T-helper 17 cell (primary cell): ENCODE measurements at places on chromosomes 16 and 17.

- no peak for DNase-seq
Observed at GRCh38 chr17:27284811-27285415, 9.0 kb upstream of the WSB1 start.

DNA sequence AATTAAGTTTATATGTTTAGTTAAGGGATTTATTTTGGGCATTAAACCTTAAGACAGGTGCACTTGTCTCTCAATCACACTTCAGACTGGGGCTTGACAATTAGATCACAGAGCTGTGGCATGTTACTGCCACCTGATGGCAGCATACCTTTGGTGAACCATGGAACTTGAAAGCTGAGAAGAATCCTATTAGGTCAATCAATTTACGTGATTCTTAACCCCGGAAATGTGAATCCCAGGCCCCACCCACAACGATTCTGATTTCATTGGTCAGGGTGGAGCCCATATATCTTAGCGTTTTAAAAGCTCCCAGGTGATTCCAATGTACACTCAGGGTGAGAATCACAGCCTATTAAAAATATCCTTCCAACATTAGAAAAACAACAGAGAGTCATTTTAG lies 91.0 kb downstream of the GSG1L start:
- no peak for DNase-seq

DNA sequence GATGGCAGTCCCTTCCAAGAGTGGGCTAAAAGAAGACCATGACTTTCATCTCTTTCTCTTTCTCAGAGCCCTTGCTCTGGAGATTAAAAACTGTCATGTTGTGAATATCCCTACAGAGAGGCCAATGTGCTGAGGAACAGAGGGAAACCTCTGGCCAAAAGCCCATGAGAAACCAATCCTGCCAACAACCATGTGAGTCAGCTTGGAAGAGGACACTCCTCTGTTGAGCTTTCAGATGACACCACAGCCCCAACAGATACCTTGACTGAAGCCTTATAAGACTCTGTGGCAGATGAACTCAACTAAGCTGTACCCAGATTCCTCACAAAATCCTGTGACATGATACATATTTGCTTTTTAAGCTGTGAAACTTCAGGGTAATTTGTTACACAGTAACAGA lies 19.6 kb downstream of the CPPED1 start:
- DNase-seq: no peak

GRCh38 chr16:12090151-12090530 lies 113.6 kb downstream of the SNX29 start:
- DNase-seq: no peak

- DNase-seq: no peak
Observed at GRCh38 chr17:56679777-56680422, 86.4 kb downstream of the NOG start.

DNA sequence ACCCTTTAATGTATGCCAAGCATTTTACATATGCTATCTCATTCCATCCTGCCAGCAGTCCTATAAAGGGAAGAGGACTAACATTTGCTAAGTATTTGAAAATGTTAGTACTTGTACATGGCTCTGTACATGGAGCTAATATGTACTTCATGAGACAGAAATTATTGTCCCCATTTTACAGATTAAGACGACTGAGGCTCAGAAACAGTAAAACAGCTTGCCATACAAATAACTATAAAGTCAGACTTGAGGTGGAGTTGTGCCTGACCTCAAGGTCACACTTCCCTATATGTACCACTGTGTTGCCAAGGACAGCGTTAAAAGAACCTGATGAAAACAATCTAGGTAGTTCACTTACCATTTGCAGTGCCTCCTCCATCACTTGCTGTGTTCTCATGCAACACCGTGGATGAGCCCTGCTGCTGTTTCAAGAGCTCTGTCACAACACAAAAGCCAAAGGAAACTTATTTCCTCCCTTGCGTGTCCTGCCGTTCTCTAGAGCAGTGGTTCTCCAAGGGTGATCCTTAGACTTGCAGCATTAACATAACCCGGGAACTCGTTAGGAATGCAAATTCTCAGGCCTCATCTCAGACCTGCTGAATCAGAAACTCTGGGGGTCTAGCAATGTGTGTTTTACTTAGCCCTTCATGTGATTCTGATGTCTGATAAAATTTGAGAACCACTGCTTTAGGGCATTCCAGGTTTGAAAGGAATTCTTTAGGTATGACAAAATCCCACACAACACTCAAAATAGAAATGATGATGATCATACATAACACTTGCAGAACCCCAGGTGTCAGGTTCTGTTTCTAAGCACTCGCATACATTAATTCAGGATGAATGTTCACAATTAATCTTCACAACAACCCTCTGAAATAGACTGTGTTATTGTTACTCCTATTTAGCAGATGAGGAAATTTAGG lies 51.2 kb upstream of the MTMR4 start:
- no peak for DNase-seq

DNA sequence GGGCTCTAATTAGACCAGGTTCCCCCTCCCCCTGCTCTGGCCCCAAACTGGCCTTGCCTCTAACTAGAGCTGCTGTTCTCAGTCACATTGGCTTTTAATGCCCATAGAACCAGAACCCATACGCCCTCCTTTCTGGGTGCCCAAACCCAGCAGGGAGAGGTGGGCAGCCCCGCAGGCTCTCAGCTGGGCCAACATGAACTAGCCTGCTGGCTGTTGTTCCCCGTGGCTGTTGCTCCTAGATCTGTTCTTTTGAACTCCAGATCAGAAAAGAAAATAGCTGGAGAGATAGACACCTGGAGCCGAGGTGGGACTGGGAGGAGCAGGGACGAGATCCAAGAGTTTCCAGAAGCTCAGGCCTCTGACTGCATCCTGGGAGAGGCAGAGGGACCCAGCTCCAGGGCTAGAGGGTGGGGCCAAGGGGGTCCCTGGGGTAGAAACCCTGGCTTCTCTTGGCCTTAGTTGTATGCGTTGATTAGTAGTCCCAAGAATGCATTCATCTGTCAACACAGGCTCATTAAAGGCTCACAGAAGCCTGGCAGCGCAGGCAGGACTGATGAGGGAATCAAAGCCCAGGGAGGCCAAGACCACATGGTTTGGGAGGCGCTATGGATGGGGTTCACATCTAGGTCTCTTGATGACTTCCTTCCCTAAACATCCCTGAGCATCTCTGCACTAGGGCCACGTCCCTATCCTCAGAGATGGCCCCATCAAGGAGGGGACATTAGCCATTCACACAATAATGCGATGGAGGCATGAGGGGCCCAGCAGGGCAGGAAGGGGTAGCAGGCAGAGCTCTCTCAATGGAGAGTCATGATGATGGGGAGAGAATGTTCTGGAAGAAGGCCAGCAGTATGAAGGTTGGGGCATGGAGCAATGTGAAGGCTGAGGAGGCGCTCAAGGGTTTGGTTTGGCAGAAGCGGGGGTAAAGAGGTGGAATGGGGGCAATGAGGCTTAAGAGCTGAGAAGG lies 1.3 kb upstream of the CPSF4L start:
- no peak for DNase-seq

DNA sequence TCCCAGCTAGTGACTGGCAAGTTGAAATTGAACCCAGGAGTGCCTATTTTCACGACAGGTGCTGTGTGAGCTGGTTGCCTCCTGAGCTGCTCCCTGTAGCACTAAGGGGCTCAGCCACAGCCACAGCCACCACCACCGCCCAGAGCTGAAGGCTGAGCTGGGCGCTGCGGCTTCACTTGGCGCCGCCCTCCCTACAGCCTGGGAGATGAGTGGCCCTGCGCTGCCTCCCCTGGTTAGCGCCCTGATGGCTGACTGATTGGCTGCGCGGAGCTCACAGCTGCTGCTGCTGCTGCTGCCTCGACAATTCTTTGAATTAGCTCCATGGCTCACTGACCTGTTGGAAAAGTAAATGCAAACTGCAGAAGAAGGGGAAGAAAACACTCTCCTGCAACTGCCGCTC lies 91.8 kb upstream of the TMEM132E start:
- no peak for DNase-seq

DNA sequence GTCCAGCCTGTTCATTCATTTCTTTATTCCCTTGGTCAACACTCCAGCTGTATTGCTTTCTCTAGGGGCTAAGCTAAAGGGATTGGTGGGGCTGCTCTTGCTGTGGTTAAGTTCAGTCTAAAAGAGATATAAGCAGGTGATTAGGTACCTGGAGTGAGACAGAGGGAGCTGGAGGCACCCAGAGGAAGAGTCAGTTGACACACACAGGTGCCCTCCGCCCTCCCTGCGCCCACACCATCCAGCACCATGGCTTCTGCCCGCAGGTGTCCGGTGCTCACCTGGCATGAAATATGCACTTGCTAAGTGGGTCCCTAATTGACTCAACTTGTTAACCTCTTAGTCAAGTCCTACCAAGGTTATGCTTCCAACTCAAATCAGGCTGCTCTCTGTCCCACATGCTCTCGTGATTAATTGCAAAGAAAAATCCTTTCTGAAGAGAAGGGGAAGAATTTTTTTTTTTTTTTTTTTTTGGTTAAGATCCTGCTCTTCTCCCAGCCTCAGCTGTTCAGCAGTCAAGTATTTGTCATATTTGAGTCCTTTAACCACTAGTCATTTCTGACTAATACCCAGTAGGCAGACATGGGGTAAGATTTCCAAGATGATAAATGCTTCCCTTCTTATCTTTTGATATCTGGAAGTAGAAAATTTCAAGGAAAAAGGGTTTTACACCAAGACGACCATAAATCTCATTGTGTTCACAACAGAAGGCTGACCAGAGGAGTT lies 199.8 kb upstream of the WSCD1 start:
- no peak for DNase-seq

GRCh38 chr16:27729516-27730304 lies 179.8 kb downstream of the KATNIP start:
- no peak for DNase-seq

- no peak for DNase-seq
Observed at GRCh38 chr16:78695391-78695790, 595.9 kb downstream of the WWOX start.

DNA sequence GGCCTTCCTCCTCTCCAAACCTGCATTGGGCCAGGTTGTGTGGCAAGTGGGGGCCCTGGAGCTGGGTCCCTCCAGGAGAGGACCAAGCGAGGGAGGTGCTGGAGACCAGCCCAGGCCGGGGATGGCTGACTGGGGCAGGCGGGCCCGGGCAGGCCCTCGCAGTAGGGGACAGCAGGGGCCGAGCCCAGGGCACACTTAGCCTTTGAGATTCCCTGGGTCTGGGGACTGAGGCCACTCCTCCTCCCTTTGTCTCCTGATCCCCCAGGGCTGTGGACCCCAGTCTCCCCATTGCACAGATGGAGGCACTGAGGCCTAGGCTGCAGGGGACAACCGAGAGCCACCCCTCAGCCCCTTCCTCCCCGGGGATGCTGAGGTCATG lies 5.2 kb downstream of the FOXJ1 start:
- no peak for DNase-seq

DNA sequence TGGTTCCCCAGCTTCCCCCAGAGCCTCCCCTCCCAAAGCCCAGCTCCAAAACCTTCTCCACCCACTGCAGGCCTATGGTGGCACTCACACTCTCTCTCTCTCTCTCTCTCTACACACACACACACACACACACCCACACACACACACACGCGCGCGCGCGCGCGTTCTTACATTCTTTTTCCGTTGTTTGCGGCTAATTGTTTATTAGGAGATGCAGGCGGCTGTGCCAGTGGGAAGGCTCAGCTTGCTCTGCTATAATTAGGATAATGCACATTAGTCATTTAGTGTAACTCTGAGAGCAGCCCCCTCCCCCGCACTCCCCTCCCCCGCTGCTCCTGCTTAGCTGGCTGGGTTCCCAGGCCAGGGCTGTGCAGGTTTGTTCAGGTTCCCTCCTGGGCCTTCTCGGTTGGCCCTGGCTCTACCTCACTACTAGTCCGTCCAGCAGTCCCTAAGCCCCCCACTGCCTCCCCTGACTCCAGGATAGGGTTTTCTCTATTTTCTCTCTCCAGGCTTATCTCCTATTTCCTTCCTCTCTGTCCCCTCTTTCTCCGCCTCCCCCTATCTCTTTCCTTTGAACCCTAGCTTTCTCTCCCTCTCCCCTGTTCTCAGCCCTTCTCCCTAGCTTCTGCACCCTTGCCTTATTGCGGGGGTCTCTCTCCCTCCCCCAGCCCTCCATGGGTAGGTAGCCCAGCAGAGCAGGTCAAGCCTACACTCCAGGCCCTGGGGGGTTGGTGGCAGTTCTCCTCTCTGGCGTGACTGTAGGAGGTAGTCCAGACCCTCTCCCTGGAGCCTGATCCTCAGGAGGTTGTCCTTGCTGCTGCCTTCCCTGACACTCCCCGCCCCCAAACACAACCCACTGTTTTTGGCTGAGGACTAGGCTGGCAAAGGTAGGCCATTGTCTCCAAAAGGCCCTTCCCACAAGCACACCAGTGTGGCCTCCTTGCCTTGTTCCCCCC lies 34.0 kb downstream of the TMEM132E start:
- DNase-seq: no peak

DNA sequence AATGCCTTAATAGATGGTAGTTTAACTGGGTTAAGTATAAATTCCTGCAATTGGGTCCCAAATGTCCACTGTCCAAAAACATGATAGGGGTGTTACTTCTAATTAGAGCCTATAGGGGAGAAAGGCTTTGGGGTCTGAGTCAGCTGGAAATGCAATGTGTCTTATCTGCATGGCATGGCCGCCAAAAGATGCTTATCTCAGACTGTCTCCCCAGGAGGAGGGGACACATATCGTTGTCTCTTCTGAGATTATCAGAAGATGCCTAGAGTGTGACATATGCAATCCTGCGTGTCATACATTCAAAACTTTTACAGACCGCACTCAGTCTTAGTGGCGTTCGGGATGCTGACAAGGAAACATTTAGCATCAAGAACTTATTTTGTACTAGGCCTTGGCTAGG lies 442.9 kb downstream of the GRIN2A start:
- no peak for DNase-seq

DNA sequence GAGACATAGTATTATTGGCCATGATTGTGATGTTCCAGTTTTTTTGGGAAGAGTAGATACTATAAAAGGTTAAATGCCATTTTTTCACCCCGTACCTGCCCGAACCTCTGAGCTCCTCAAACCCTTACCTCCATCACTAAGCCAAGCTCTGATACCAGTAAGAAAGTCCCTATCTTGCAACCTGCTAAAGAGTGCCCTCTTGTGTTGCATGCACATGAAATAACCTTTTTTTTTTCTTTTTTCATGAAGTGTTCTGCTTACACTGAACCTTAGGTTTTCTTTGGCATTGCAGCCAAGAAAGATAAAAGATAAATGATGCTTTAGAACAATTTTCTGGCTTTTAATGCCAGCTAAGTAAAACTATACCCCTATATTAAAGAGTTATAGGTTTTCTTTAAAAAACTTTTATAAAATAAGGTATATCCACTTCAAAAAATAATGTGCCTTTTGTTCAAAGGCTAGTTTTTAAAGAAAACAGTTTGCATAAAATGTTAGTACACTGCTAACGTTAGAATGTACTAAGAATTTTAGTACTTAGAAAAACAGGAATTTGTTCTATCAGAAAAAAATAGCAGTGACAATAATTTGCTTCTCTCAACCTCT lies 295.3 kb upstream of the PMFBP1 start:
- DNase-seq: no peak

- no peak for DNase-seq
Observed at GRCh38 chr17:14732211-14732610, 431.3 kb downstream of the HS3ST3B1 start.
